ENCODE measurements at places on chromosomes 11 and 22. TPM values are rescaled to one million over a fixed set of nuclear protein-coding genes. Genes with fewer than 3 reads are reported as not detected.

Gene OSBPL5
- total RNA-seq = 49.9 TPM

Gene FOXR1
- total RNA-seq = not detected

Gene MAPK8IP2
- 0.36 TPM for total RNA-seq

Gene HMOX1
- total RNA-seq = 475 TPM

Gene ASCL2
- total RNA-seq = not detected

Gene SHISAL1
- total RNA-seq = 52.5 TPM

GRCh38 chr11:72719144-72719543 lies 33.1 kb downstream of the ARAP1 start:
- DNase-seq = peak; percentile 55

DNA sequence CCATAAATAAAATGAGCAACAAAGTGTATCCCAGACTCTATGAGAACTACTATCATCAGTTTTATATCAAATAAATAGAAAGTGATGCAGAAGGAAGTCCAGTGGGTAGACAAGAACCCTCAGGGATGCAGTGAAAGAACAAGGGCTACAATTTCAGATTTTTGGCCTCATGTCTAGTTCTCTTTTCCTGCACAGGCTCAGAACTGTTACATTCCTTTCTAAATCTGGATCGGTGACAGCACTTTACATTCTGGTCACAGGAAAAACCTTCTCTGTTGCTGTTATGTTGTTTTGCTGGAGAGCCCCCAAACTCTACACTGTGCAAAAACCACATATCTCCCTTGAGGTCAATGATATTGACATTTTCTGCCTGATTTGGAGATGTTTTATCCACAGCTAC lies 108.8 kb upstream of the ANO5 start:
- no peak for DNase-seq

GRCh38 chr22:36870250-36870649 lies 9.4 kb downstream of the NCF4 start:
- no peak for DNase-seq

DNA sequence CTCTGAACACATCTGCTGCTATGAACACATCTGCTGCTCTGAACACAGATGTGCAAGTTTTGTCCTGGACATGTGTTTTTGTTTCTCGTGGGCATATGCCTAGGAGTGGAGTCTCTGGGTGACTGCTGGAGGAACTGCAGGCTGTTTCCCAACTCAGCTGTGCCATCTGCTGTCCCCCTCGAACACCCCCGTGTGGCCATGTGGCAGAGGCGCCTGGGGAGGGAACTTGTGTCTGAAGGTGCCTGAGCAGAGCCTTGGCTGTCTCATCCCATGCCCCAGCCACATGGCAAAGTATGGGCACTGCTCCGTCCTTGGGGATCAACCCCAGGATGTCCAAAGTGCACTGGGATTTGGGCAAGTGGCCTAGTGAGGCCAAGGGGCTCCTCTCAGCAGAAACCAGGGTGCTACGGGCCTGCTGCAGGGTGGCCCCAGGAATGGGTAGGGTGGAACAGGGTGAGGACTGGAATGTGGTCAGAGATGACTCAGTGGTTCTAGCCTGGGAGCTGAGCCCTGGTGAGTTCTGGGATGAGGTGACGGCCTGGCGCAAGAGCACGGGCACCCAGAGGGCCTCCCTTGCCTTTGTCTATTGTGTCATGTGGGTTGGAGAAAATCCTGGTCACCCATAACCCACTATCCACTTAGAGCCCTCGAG lies 14.7 kb downstream of the GATD1 start:
- peak; percentile 99 for DNase-seq

- DNase-seq = peak; percentile 90
Observed at GRCh38 chr11:5679811-5680210, 5.1 kb downstream of the TRIM5 start.

DNA sequence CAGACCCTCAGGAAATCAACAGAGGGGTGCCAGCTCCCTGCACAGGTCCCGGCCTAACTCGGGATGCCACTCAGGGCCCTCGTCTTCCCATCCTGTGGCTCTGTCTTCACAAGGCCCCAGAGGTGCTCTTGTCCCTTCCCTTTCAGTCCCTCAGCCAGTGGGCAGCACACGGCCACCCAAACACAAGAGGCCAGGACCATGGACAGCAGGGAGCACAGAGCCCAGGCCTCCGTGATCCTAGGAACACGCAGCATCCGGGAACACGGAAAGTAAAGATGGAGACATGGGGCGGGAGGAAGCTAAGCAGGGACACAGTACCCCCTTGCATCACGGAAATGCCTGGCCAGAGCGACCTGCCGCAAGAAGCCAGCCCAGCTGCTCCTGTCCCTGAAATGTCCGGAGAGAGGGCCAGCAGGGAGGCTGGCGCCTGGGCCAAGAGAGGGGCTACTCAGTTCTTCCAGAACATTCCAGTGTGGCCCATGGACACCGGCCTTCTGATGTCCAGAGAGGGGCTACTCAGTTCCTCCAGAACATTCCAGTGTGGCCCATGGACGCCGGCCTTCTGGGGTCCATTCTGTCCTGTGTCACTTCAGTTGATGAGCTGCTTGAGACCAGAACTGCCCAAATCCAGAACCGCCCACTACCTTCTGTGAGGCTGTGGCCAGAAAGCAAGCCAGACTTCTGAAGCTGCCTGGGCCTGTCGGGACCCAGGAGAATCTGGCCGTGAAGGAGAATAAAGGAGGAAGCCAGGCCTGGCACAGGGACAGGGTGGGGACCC lies 274.0 kb downstream of the BRD1 start:
- peak; percentile 55 for DNase-seq

DNA sequence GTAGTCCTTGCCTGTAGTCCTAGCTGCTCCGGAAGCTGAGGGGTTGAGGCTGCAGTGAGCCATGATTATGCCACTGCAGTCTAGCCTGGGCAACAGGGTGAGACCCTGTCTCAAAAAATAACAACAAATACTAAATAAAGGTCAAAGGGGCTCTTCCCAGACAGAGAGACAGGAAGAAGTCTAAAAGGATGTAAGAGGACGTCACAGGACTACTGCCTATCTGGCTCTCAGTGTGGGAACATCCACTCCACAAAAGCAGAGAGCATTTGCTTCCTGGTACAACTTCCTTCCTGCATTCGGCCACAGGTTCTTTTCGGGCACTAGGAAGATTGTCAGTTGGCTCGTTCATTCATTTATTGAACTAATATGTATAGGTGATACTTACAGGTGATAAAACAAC lies 110.6 kb downstream of the SGSM3 start:
- DNase-seq = no peak

- no peak for DNase-seq
Observed at GRCh38 chr11:12602421-12602820, 71.8 kb upstream of the TEAD1 start.

DNA sequence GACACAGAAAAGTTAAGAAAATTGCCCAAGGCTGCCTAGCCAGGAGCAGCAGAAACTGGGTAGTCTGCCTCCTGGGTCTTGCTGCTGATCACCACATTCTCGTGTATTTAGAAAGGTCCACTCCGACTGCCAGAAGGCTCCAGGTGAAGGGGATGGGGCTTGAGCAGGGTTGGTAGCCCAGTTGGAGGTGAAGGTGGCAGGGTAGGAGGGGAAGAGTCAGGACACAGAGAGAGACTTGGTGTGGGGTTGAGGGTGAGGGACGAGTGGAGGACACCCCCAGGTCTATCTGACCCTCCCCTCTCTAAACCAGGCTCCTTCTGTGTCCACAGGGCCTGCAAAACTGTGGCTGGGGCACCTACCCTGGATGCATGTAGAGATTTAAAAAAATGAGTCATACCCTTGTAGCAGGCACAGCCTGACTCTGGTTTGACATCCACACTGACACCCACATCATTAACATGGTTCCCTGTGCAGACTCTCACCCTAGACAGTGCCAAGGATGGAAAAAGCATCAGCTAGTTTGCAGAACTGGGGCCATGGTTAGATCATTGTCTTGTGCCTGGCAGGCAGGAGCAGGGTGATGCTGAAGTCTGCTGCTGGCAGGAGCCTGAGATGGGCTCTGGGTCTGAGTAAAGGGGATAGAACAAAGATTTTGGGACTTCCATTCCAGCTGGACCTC lies 273.2 kb downstream of the TENM4 start:
- no peak for DNase-seq

- peak; percentile 27 for DNase-seq
Observed at GRCh38 chr11:127890030-127890615, 697.2 kb downstream of the ETS1 start.

DNA sequence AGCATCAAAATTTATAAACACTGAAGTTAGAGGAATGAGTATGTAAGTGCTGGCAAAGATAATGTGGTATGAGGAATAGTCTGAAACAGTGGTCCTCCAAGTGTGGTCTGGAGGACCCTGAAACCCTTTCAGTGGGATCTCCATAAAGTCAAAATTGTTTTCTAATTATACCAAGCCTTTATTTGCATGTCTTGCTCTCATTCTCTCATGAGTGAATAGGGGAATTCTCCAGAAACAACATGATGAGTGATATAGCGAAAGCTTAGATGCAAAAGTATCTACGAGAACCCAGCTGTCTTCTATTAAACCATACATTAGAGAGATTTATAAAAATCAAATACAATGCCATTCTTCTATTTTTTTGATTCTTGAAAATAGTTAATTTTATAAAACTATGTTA lies 145.0 kb upstream of the RAG2 start:
- DNase-seq = no peak

DNA sequence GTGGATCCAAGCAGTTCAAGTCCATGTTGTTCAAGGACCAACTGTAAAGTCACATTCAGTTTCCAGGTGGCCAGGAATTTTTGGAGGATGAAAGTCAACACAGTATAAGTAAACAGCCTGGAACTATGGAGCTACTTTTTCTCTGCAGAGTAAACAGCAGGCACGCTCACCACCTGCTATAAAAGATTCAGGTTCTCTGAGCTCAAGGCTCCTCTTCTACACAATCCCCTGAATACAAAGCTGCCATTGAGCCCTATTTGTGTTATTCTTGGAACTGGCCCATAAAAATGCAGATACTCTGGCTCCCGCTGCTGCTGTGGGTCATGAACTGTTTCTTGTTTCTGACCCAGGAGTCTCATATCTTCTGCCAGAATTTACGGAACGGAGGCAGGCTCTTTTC lies 56.9 kb upstream of the PRR5 start:
- peak; percentile 37 for DNase-seq

GRCh38 chr11:45423475-45424120 lies 137.5 kb upstream of the SYT13 start:
- DNase-seq = no peak

DNA sequence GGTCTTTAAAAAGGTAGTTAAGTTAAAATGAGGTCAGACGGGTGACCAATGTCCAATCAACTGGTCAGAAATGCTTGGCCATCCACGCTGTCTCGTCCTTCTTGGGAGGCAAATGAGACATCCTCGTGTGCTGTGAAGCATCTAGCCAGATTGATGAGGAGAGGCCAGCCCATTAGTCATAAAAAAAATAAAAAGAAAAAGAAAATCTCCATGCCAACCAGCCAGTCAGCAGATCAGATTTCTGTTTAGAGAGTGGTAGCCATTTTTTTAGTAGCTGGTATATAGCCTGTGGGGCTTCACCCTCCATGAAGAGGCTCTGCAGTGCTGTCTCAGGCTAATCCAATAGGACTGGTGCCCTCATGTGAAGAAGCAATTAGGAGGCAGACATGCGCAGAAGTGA lies 343.1 kb upstream of the SYN3 start:
- peak; percentile 93 for DNase-seq

DNA sequence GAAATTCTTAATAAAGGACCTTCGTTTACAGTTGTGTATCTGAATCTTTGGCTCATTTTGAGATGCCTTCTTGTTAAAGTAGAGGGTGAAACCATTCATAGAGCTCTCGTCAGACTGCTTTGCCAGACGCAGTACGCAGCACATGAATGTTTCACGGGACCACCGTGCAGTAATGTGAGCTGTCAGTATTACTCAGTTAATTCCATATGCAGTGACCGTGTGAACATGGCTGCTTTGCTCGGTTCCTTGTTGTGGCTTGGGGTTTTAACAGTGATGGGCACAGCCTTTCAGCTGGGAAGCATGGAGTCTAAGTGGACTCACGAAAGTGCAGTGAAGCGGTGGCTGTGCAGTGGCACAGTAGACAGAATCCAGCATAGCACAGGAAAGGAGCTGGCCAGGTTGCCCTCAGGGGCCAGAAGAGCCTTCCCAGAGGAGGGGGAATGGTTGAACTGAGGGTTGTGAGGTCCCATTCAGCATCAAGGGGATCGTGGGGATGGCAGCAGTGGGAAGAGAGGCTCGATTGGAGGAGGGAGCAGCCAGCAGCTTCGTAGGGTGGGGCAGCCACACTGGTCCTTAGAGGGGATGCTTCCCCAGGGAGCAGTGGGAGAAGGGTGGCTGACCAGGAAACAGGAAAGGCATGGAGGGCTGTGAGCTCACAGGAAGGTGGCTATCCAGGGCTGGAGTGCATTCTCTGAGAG lies 31.4 kb downstream of the PPFIA1 start:
- DNase-seq = no peak

DNA sequence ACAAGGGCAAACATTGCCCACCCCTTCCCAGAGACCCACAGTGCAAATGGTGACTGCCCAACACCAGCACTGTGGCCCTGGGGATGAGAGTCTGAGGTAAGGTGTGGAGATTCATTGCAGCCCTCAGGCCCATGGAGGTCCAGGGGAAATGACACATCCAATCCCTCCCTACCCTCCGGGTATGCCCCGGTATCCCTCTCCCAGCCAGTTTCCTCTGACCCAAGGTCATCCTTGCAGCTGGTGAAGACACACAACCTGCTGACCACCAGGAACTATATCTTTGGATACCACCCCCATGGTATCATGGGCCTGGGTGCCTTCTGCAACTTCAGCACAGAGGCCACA lies 18.9 kb upstream of the UVRAG start:
- peak; percentile 39 for DNase-seq

- no peak for DNase-seq
Observed at GRCh38 chr22:46229701-46230100, 20.4 kb downstream of the CDPF1 start.

Data from osteoblast (primary cell).